T-cell (primary cell): ENCODE measurements at places on chromosomes 1 and 21. TPM values are rescaled to one million over a fixed set of nuclear protein-coding genes. Genes with fewer than 3 reads are reported as not detected.

The LYST gene
- total RNA-seq = 33.2 TPM

The RCSD1 gene
- total RNA-seq = 110 TPM

The CLCA4 gene
- total RNA-seq = not detected

The CELA3A gene
- total RNA-seq = not detected

The TRMT1L gene
- total RNA-seq = 6.2 TPM

- no peaks in the 10 kb centered on the region for H3K27me3 ChIP-seq
- no peaks in the 10 kb centered on the region for H3K4me1 ChIP-seq
- no peak overlapping the region for H3K4me3 ChIP-seq
- no peaks in the 10 kb centered on the region for H3K36me3 ChIP-seq
- no peak for DNase-seq
Measured at GRCh38 chr1:184860985-184861754, 106.5 kb upstream of the EDEM3 start.

- no peaks in the 10 kb centered on the region for H3K36me3 ChIP-seq
- no peaks in the 10 kb centered on the region for H3K27me3 ChIP-seq
- no peak for DNase-seq
- H3K4me3 ChIP-seq = peak overlapping the region; percentile 71
- peaks cover 16% of the 10 kb centered on the region for H3K4me1 ChIP-seq
Measured at GRCh38 chr1:65065524-65066418, 82.2 kb upstream of the AK4 start.

GRCh38 chr1:2431103-2431502, 18.7 kb upstream of the PEX10 start:
- peaks cover 37% of the 10 kb centered on the region for H3K27me3 ChIP-seq
- H3K4me1 ChIP-seq = no peaks in the 10 kb centered on the region
- no peak overlapping the region for H3K27ac ChIP-seq
- H3K36me3 ChIP-seq = no peaks in the 10 kb centered on the region

DNA sequence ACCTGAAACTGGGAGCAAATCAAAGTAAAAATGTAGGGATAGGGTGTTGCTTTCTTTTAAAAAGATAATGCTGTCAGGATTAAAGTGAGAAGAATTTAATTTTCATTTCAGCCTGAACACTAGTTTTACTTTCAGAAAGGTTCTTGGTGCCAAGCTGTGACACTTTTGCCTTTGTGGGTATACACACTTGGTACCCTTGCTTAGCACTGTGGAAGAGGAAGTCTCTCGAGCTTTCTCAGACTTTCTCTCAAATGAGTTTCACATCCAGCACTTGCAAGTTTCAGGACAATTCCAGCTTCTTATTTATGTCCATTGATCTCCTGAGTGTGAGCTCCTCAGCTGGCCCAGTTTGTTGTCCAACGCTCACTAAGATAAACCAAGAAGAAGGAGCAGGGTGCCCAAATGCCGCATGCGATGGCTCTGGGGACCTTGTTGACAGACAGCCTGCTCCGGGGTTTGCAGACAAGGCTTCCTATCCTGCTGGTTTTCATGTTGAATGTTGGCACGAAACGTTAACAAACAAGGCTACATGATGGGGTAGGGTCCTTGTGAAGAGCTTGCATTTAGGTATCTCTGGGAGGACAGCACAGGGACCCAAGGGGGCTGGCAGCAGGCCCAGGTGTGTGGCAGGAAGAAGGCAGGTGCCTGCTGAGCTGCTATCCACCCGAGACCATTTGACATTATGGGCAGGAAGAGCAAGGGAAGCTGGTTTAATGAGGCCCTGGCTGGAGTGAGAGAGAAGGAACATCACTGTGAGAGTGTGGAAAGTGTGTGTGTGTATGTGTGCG, 79.7 kb downstream of the POFUT2 start:
- H3K4me3 ChIP-seq = no peak overlapping the region
- H3K36me3 ChIP-seq = peaks cover 43% of the 10 kb centered on the region
- H3K27me3 ChIP-seq = no peaks in the 10 kb centered on the region
- no peaks in the 10 kb centered on the region for H3K4me1 ChIP-seq
- no peak for DNase-seq
